Stimulated activated CD8-positive, alpha-beta memory T cell treated with anti-CD3 and anti-CD28 coated beads, Interleukin-4, amount 100 ng/mL, for 1 hour (primary cell): ENCODE measurements at places on chromosomes 11 and 22.

GRCh38 chr22:19941365-19942082, at the start of the genes COMT and TXNRD2:
Gene COMT, plus strand, starts transcription at chr22:19941772. Its CDS starts 20,755 bp downstream, at chr22:19962527.
Gene TXNRD2, minus strand, starts transcription at chr22:19941818. Its CDS starts 15 bp downstream, at chr22:19941803.
- DNase-seq = peak; percentile 35

DNA sequence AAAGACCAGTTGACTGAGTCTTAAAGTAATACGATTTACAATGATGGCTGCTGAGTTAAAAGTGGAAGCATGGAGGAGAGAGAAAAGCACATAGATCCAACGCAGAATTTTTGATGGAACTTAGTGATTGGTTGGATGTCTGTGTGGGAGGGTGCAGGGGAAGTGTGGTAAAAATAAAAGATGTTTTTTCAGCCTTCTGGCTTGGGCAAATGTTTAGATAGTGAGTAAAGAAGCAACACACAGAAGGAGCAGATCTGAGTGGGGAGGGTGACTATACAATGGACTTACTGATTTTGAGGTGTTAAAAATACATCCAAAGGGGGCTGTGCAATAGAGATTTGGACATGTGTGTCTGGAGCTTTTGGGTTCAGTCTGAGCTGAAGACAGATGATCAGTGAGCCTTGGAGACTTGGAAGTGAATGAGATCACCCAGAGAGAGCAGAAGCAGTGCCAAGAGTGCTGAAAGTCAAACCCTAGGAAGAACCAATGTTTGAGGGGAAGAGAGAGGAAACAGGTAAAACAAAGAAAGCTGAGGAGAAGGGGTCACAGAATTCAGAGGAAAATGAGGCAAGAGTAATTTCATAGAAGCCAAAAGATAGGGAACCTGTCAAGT, 8.6 kb downstream of the GRIA4 start:
- no peak for DNase-seq

DNA sequence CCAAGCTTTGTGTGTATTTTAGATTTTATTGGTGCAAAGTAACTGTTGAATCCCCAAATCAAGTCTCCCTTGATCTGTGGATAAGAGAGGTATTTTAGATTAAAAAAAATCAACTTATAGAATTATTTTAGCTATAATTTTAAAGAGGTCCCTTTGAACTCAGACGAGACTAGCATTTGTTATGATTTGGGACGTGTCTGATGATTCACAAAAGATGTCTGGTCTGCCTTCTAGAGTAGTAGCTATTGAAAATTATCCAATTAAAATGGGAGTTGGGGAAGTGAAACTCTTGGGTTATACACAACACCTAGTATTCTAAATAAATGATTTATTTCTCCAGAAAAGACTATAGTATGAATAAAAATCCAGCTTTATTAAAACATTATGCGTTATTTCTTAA, 227.9 kb upstream of the GRIA4 start:
- DNase-seq = no peak

DNA sequence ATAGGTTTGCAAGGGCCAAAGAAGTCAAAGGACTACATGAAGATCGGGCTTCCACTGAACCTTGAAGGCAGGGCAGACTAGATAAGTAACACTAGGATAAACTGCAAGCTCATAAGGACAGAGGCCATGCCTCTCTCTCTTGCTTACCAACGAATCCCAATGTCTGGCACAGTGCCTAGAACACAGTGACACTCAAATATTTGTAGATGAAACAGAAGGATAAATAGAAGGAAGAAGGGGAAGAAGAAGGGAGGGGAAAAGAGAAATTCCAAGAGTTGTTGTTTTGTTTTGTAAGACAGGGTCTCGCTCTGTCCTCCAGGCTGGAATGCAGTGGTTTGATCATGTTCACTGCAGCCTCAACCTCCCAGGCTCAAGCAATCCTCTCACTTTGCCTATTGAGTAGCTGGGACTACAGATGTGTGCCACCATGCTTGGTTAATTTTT, 26.9 kb downstream of the SIK3 start:
- DNase-seq = no peak

GRCh38 chr22:33539902-33540751, 380.1 kb downstream of the LARGE1 start:
- DNase-seq = no peak

- DNase-seq = no peak
Observed at GRCh38 chr11:92268546-92268945, 43.9 kb downstream of the FAT3 start.

- DNase-seq = no peak
Observed at GRCh38 chr11:119195680-119196079, 10.4 kb downstream of the NHERF4 start.

GRCh38 chr11:1029654-1030053, 6.9 kb downstream of the MUC6 start:
- DNase-seq = no peak

DNA sequence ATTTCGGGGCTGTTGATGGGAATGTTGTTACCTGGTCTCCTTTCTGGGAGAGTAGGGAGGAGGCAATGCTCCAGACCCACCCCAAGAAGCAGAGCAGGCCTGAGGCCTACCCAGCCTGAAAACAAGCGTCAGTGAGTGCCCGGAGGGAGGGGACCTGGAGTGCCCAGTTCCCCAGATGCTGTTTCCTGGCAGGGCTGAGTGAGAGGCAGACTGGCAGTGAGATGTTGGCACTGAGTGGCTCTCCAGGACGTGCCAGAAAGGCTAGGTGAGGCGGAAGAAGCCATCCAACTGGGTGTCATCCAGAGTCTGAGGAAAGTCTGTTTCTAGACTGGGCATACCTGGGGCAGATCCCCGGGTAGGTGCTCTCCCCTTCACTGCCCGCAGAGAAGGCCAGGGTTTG, 1.3 kb downstream of the POU2F3 start:
- no peak for DNase-seq

- DNase-seq = no peak
Observed at GRCh38 chr22:34798605-34799004, 267.4 kb upstream of the ISX start.
